HFFc6 (cell line): ENCODE measurements at places on chromosomes 16 and 17.

- DNase-seq = no peak
Measured at GRCh38 chr16:19153876-19154275, 14.2 kb upstream of the SYT17 start.

GRCh38 chr16:49534901-49535610, 161.5 kb downstream of the C16orf78 start:
- DNase-seq = no peak

DNA sequence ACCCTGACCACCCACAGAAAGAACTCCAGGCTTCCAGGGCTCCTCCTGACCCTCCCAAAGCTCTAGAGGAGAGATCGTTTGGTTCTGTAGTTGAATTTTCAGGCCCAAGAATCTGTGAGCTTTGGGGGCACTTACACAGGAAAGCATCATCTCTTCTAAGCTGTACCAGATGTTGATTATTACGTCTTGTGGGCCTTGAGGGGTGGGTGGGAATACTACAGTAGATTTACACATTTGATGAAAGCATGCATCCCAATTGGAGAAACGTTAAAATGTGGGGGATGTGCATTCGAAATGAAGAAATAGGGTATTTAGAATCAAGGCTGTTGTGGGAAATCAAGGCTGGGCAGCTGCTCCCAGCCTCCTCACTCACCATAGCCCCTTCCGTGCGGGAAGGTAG, 61.9 kb downstream of the MGAT5B start:
- DNase-seq = no peak

GRCh38 chr16:66741169-66741900, 10.1 kb downstream of the DYNC1LI2 start:
- peak; percentile 85 for DNase-seq

DNA sequence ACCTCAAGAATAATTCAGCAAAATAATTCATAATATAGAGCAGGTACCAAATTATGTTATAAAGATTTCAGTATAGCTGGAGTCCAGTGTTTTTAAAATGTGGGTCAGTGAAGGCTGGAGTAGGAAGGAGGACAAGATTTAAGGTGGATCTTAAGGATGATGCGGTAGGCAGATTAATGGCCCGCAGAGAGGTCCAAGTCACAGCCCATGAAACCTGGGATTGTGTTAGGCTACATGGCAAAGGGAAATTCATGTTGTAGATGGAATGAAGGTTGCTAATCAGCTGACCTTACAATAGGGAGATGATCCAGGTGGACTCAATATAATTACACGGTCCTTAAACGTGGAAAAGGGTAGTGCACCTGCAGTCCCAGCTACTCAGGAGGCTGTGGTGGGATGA, 6.2 kb upstream of the IRF8 start:
- no peak for DNase-seq
